ENCODE measurements at places on chromosomes 5 and 9. TPM values are rescaled to one million over a fixed set of nuclear protein-coding genes. Genes with fewer than 3 reads are reported as not detected.

Gene CAPSL
- total RNA-seq: not detected

Gene LTC4S
- total RNA-seq: 10.2 TPM

DNA sequence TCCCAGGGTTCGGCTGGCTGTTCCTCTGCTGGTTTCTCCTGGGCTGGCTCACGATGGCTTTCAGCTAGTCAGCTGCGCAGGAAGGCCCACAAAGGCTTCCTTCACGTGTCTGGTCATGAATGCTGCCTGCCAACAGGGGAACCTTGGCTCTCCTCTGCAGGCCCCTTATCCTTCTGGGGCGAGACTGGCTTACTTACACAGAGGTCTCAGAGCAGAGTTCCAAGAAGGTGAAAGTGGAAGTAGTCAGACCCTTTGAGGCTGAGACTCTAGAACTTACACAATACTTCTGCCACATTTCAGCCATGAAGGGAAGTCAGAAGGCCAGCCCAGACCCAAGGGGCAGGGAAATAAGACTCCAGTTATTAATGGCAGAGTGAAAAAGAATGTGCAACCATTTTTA is 99.5 kb downstream of the LHFPL2 start:
- H3K27ac ChIP-seq: peak overlapping the region; percentile 27
- H3K4me3 ChIP-seq: no peak overlapping the region
- no peak for DNase-seq
- peaks cover 47% of the 10 kb centered on the region for H3K4me1 ChIP-seq
- H3K27me3 ChIP-seq: no peaks in the 10 kb centered on the region

GRCh38 chr9:124012368-124013301 is 1.1 kb downstream of the LHX2 start:
- H3K36me3 ChIP-seq: no peaks in the 10 kb centered on the region
- H3K4me3 ChIP-seq: peak overlapping the region; percentile 33
- peaks cover 100% of the 10 kb centered on the region for H3K27me3 ChIP-seq
- DNase-seq: no peak

DNA sequence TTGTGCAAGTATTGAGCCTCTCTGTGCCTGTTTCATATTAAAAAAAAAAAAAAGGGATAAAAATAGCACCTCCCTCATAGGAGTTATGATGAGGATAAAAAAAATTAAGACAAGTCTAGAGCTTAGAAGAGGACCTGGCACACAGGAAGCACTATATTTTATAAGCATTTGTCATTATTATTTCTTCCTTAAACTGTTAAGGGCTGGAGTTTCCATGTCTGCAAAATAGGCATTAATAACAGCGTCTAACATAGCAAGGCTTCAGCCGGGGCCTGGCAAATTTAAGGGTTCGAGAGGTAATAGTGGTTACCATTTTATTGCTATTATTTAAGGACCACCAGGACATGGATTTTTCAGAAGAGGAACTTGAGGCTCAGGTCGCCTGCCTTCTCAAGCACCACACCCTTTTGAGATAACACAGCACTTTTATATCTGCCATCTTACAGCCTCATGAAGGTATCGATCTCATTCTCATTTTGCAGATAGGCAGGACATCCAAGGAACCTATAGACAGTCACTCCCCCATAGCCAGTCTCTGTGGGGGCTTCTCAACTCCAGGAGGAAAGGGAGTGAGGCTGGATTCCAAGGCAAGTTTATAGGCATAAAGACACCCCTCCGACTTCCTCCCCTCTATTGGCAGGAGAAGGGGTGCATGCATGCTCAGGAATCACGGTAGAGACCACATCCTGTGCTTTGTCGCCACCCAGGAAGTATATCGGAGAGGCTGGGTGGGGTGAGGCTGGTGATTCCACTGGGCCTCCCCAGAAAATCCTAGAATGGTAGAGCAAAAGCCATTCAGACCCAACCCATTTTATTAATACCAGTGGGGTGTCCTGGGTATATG is 2.4 kb downstream of the ANXA6 start:
- peak; percentile 30 for DNase-seq
- peak overlapping the region; percentile 86 for H3K4me3 ChIP-seq
- peak overlapping the region; percentile 93 for H3K27ac ChIP-seq
- H3K4me1 ChIP-seq: peaks cover 62% of the 10 kb centered on the region
